ENCODE measurements at places on chromosomes 16 and 17.

- DNase-seq, result no peak
Measured at GRCh38 chr17:6556121-6557039, at the start of gene PITPNM3. Gene PITPNM3 (minus strand): TSS chr17:6556555. CDS start chr17:6556406, 149 bp downstream.

GRCh38 chr16:49640581-49640980 lies 215.3 kb downstream of the ZNF423 start:
- DNase-seq, result no peak

- no peak for DNase-seq
Measured at GRCh38 chr17:29929006-29929532, 959 bp downstream of the SSH2 start.

DNA sequence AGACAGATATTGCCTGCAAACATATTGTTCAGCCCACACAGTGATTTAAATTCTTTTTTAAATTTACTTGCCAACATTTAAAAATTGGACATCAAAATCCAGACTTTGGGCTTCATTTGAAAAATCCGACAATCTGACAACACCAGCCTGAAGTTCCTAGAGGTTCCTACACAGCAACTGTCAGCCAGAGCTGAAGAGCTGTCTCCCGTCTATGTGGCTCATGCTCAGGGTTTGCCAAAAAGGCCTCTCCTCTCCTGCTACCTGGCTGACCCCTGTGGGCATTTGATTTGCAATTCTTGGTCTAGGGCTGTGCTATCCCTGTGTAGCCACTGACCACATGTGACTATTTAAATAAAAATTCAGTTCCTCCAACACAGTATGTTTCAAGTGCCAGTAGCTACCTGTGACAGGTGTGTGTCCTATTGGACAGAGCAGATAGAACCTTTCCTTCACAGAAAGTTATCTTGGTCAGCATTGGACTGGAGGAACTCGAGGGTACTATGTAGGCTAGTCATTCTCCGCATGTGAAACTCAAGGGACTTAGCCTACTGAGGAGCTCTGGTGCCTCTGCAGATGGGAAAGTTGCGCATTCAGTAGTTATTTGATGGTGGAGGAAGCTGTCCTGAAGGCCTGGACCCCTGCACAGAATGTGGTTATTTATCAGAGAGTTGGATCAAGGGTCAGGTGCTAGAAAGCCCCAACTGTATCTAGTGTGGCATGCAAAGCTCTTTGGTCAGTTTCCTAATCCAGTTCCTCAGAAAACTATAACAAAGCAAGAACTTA lies 2.7 kb downstream of the LYRM1 start:
- no peak for DNase-seq

- peak; percentile 31 for DNase-seq
Measured at GRCh38 chr16:57609541-57610401, 18.7 kb upstream of the ADGRG1 start.

DNA sequence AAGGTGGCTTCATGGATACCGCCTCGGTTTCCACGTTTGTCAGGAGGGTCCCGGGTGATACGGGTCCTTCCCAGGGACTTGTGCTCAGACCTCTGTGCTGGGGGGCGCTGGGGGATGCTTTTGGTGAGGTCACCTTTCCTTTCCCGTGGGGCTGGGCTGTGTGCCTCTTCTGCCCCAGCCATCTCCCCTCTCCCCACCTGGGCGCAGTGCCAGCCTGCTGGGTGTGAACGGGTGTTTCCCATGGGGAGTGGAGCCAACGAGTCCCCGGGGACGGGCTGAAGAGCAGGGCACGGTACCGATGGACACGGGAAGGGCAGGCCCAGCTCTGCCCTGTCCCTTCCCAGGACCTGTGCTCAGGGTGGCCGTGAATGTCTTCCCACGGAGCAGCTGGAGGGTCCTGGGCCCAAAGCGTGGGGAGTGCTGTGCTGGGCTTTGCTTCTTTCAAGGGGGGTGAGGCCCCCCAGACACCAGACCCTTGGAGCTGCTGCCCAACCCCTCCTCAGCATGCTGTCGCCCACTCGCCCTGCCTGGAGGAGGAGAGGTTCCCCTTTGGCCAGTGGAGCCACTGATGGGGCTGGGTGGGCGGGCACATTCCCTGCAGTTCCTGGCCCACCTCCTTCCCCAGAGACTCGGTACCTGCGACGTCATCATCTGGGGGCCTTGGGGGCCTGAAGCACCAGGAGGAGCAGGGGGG lies 15.5 kb downstream of the TELO2 start:
- no peak for DNase-seq

DNA sequence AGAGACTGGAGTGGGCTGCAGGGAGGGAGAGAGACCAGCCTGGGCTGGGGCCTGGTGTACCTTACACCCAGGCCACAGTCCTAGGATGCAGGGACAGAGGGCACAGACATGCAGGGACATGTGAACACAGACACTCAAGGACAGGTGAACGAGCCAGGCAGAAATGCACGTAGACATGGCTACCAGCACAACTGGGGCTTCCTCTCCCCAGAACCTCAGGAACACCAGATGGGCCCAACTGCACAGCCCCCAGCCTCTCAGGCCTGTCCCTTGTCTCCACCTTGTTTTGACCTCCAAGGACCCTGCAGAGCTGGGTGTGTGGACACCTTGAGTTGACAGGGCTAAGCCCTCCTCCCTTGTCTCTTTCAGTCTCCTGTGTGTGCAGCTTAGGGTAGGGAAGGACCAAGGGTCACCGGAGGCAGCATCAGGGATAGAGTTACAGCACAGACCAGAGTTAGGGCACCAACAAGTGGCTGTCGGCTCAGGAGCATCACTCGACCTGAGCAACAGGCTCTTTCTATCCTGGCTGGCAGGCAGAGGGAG lies 9.2 kb downstream of the SEZ6 start:
- DNase-seq, result no peak

- no peak for DNase-seq
Measured at GRCh38 chr16:50722405-50722737, 19.5 kb upstream of the CYLD start.

DNA sequence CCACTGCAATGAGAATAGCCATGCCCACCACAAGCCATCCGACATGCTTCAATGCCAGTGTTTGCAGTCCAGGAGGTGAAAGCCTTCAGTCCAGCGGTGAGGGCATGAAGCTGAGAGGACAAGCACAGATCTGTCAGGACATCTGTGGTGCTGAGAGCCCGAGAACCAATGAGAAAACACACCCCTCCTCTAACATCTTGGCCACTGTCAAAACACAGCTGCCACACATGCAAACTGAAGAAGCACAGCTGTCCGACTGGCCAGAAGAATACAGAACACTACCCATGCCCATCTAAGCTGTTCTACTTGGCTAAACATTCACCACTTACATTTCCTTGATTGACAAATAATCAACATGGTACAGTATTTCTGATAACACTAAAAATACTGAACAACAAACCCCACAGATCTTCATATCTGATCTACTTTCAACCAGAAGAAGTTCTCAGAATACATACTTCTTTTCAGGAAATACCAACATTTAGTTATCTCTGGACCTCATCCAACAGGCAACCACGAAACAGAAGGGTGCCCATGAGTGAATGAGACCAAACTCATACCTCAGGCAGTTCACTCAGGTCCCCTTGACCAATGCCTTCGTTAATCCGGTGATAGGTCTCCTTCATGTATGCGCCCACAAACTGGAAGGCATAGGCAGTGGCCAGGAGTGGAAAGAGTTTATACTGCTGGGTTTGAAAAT lies 10.2 kb upstream of the FBF1 start:
- DNase-seq, result peak; percentile 11

- no peak for DNase-seq
Measured at GRCh38 chr17:68580236-68580770, 20.9 kb downstream of the FAM20A start.

DNA sequence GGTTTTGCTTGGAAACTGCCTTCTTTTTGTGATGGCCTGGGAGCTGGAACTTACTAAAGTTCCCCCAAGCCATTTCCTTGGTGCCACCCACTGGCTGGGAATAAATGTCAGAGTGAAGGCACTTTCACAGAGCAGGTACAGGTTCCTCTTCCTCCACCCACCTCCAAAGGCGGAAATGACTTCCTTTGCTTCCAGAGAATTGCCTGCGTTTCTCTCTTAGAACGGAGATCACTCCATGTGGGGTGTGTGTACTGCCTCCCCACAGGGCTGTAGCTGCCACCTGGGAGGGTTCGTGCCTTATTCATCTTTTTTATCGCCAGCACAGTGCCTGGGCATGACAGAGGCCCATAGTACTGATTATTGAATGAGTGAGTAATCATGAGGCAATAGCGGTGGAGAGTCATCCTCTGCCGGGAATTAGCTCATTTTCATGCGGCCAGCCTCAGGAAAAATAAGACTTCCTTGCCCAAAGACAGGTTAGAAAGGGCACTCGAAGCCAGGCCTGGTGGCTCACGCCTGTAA lies 32.2 kb upstream of the HAS3 start:
- no peak for DNase-seq

GRCh38 chr17:35764123-35764991 lies 3.7 kb downstream of the C17orf50 start:
- DNase-seq, result peak; percentile 47

Data from substantia nigra (tissue), 51 donors.